ENCODE measurements at places on chromosomes 16 and 17.
A peak's percentile ranks its signal among the peaks of the same experiment; 100 is the strongest.

GRCh38 chr17:6641247-6641863 is 495 bp downstream of the TXNDC17 start:
- DNase-seq: peak; percentile 38

- peak; percentile 97 for DNase-seq
These were observed 54.8 kb downstream of the SPECC1 start for GRCh38 chr17:20063665-20064648.

GRCh38 chr17:43003542-43004172 is 2.9 kb upstream of the IFI35 start:
- DNase-seq: peak; percentile 77

DNA sequence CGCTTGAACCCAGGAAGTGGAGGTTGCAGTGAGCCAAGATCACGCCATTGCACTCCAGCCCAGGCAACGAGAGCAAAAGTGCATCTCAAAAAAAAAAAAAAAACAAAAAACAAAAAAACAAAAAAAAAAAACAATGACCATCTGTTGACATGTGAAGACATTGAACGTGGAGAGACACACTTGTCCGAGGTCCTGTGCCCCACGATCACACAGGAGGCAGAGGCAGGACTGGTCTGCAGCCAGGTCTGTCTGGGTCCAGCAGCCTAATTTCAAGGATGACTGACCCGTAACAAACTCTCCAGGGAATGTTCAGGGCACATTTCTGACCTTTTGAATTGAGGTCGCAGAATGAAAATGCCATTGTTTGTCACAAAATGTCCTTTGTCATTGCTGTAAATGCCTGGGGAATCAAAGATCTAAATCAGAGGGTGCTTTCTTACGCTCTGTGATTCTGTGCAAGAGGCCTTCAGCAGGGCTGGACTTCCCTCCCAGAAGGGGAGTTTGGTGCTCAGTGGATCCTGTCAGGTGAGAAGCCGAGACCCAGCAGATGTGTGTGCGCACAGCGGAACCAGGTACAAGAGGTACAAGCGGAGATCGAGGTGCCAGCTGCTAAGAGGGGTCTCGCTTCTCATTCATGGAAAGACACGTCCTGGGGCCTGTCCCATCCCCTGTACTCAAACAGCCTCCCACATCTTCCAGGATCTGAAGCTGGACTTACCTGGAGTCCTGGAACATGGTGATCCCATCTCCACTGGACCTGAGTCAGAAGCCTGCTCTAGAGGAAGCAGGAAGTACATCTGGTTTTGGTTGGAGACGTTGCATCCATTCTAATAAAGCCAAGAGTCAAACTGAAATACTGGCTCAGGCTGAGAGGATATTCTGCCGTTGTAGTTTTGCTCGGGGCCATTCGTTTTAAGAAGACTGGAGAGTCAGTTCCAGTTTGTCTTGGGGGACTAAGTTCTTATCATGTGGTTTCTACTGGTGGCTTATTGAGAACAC is 95.8 kb downstream of the IRF8 start:
- peak; percentile 3 for DNase-seq

GRCh38 chr16:80599466-80599865 is 58.7 kb downstream of the DYNLRB2 start:
- DNase-seq: peak; percentile 70

GRCh38 chr16:67407176-67407787 is 9.0 kb downstream of the ZDHHC1 start:
- DNase-seq: peak; percentile 63

GRCh38 chr17:48905987-48906515 is 2.2 kb upstream of the UBE2Z start:
- no peak for DNase-seq

DNA sequence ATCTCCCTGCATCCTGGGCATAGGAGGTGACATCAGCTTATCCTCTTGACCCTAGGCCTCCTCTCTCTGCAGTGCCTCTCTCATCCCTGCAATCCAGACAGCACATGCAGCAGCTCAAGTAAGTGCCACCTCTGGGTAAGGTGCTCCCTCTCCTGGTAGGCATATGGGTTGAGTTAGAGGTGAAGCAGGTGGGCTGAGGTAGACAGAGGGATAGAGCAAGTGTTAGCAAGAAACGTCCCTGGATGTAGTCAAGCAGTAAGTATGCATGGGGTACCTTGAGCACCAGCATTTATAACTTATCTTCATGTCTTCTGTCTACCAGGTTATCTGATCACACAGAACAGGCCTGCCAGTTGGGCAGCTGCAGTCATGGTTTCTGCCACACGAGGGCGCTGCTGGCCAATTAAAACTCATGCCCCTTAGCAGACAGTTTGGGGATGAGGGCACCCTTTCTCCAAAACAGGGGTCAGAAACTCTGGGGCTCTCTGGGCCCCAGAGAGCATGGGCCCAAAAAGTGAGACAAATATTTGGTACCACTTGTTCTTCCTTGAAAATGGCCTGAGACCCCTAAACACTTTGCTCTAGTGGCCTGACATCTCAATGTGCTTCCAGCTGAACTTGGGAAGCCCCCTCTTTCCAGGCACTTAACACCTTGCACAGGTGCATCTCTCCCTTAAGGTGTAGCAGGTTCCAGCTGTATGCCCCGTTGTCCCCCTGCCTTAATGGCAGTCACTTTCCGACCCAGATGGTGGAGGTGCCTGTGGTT is 59.8 kb downstream of the NEUROD2 start:
- DNase-seq: peak; percentile 40

DNA sequence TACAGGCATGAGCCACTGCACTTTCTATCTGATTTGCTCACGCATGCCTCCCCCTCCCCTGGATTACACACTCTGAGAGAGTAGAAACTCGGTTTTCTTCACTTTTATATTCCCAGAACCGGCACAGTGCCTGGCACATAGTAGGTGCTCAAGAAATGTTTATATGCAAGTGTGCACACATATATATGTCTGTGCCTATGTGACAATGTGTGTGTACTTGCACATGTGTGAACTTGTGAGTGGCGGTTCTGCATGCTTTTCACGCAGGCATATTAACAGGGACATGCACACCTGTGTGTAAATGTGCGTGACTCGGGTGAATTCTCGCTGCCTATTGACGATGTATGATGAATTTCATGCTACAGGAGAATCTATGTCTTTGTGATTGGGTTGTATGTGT is 22.1 kb upstream of the IL21R start:
- DNase-seq: no peak

GRCh38 chr17:44007346-44008204 is 3.2 kb downstream of the NAGS start:
- no peak for DNase-seq

- no peak for DNase-seq
These were observed 239.4 kb downstream of the IRF8 start for GRCh38 chr16:86138121-86139085.

GRCh38 chr17:44219108-44219615 is 313 bp downstream of the UBTF start:
- DNase-seq: peak; percentile 63

DNA sequence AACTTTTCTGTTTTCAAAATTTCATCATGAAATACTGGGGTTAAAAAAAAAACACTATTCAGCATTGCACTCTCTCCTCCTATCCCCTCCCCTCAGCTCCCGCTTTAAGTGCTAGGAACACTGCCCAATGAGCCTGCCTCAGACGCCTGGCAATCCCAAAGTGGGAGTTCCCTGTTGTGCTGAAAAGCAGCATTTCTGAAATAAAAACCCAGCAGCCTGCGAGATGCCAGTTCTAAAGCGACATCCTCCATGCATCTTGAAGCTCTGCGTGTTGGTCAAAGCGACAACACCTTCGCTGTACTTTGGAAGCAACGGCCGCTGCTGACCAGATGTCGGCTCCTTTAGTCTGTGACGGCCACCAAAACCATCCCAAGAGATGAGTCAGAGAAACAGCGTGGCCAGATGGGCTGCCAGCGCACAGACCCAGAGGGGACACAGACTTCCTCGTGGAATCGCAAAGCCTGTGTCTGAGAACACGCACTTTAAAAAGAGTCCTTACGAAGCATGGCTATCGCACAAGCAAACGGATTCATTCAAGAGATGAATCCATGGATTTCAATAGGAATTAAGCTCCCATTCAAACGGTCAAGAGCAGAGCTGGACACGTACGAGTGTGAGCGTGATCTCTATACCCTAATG is 32.8 kb downstream of the FBXO31 start:
- peak; percentile 62 for DNase-seq

- no peak for DNase-seq
These were observed 12.2 kb downstream of the CMC2 start for GRCh38 chr16:80994451-80994850.

- DNase-seq: no peak
These were observed 5.4 kb downstream of the ZCCHC14 start for GRCh38 chr16:87487361-87487924.

GRCh38 chr17:28166478-28166877 is 124.0 kb downstream of the NLK start:
- DNase-seq: no peak

DNA sequence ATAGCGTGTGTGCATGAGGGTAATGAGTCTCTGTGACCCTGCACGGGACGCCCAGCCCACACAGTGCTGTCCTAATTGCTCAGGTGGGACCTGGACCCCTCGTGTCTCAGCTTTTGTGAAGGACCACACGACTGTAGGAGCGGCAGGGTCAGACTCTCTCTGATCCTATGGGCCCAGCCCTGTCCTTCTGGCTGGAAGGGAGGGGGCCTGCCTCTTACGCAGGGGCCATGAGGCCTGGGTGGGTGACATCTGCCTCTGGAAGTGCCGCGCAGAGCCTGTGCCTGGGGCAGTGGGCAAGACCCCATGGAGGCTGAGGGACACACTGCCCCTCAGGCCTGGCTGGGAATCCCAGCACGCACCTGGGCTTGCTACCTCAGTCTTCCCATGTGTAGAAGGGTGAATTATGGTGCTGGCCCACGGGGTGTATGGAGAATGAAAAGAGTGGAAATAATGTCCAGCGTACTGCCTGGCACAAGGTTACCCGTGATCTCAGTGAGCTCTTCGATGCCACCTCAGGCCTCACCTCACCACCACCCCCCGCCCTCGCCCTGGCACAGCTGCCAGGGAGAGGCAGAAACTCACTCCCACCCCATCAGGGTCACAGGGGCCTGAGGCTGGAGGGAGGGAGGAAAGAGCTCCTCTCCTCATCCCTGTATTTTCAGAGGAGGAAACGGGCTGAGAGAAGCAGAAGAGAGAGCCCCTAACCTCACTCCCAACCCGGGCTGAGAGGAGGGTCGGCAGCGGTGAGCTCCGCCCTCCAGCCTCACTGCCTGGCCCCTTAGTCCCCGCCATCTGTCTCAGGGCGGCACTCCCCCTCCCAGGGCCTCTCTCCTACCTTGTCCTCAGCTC is 27.1 kb upstream of the DBNDD1 start:
- DNase-seq: no peak

DNA sequence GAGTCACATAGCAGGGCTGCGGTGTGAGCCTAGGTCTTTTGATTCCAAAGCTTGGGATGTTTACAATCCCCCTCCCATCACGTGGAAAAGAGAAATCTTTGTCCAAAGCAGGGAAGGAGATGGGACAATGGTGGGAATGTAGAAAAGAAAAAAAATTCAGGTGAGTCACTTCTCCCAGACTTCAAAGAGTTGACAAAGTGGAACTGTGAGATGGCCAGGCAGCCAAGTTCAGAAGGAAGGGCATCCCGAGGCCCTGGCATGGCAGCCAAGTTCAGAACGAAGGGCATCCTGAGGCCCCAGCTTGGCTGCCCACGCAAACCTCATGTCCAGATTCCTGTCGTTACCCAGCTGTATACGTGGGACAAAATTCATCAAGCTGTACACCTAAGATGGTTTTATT is 47.5 kb downstream of the FOXL1 start:
- no peak for DNase-seq

- peak; percentile 87 for DNase-seq
These were observed 9.9 kb downstream of the MXRA7 start for GRCh38 chr17:76700617-76701470.

GRCh38 chr16:6439129-6439528 is 893.5 kb upstream of the RBFOX1 start:
- DNase-seq: no peak

DNA sequence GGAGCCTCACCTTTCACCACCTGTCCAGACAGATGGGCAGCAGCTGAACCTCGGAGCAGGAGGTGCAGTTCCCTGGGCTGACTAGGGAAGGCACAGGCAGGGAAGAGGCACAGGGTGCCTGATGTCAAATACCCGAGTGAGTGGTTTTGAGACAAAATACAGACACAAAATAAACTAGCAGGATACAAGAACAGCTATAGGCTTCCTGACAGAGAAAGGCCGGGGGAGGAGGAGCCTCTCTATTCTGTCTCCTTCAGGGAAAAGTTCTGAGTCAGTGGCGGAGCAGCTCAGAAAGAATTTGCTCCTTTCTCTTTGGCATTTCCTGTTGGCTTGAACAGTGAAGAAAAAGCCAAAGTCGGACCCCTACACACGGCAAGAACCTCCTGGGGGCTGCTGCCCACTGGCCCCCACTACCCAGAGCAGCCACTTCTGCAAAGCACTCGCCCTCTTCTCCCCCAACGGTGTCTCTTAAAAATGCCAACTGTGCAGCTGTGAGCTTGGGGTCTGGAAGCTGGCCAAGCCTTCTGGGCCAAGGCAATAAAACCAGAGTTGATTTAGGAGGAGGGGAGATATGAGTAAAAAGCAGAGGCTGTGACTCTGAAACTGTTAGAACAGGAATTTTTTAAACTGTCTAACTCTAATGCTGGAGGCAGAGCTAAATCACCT is 14.4 kb upstream of the FAAP100 start:
- peak; percentile 90 for DNase-seq

DNA sequence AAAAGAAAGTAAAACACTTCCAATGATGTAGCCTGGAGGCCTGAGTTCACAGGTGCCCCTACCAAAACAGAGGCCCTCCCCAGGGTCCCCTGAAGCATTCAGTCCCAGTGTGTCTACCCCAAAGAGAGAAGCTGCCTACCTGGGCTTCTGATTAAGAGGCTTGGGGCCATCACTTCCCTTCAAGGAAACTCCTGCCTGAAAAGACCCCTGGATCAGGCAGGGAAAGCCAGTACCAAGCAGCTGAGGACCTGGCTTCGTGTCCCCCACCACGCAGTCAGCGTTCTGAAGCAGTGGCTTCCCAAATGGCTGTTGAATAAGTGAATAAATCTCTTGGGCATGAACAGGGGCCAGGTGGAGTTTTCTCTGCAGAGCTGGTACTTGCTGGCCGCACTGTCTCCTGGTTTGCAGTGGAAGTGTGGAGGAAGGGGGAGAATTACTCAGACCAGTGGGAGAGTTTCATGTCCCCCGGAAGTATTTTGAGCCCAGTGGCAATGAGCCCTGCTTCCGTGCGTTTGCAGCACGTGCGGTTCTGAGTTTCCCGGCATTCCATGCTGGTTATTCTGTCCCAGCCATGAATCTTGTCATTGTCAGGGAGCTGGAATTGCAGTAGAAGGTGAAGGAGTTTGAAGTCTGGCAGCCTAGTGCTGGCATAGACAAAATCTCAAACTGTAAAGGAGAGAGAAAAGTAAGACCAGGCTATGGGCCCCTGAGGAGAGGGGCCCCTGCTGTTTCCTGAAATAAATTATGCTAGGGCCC is 27.0 kb downstream of the RMI2 start:
- peak; percentile 21 for DNase-seq

DNA sequence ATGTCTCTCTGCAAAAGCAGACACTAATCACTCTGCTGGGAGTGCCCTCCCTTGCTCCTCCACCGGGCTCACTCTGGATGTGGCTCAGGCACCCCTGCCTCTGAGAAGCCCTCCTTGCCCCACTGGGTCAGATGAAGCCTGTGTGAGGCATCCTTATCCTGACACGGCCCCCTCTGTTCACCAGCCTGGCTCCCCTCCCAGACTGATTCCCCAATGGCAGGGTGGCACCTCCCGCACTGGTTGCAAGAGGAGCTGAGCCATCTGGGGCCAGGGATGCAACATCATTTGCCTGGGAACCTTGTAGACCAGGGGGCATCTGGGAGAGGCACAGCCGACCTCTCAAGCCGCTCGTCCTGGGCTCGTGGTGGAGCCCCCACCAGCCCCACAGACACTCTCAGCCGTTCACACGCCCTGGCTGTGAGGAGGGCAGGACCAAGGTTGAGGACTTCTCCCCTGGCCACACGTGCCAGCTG is 6.7 kb downstream of the SMTNL2 start:
- DNase-seq: no peak
